ENCODE measurements at places on chromosomes 16 and 17.

DNA sequence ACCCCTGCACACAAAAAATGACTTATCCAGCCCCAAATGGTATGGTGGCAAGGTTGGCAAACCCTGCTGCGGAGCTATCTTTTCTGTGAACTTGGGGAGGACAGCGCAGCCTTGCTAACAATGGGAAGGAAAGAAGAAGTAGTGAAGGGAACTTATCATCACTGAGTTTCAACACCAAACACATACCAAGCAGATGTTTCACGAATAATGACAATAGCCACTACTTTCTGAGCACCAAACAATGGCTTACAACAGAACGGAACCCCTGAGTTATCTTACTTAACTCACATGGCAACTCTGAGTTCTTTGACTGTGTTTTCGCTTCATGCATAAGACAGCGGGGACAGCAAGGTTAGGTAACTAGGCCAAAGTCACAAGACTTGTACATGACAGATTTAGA, 148.9 kb downstream of the XYLT1 start:
- H3K4me3 ChIP-seq, result no peak overlapping the region
- H3K36me3 ChIP-seq, result no peaks in the 10 kb centered on the region
- no peaks in the 10 kb centered on the region for H3K4me1 ChIP-seq
- no peaks in the 10 kb centered on the region for H3K27me3 ChIP-seq
- H3K27ac ChIP-seq, result no peak overlapping the region

GRCh38 chr16:86497551-86498021, 12.7 kb upstream of the FOXF1 start:
- H3K36me3 ChIP-seq, result no peaks in the 10 kb centered on the region
- no peak overlapping the region for H3K27ac ChIP-seq
- DNase-seq, result no peak
- no peak overlapping the region for H3K4me3 ChIP-seq

DNA sequence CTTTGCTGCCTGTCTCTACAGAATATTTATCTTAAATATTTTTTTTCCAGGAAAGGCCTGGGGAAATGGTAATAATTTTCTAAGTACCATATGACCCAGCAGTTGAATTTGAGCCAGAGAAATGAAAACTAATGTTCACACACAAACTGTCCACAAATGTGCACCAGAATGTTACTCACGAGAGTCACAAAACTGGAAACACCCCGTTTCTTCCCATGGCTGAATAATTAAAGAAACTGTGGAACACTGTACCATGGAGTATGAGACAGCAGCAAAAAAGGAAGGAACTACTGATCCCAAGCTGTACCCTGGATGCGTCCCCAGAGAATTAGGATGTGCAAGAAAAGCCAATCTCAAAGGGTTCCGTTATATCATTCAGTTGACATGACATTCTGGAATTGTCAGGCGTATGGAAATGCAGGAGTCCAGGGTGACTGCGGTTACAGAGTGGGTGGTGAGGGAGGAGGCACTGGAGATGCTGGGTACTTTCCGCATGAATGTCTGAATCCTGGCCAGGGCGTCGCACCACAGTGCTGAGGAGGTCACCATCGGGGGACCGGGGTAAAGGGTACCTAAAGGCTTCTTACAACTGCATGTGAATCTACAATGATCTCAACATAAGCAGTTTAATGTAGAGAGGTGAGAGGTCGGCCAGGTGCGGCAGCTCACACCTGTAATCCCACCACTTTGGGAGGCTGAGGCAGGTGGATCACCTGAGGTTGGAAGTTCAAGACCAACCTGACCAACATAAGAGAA, 34.5 kb downstream of the USP22 start:
- no peaks in the 10 kb centered on the region for H3K27me3 ChIP-seq
- DNase-seq, result no peak
- no peak overlapping the region for H3K4me3 ChIP-seq
- H3K36me3 ChIP-seq, result peaks cover 100% of the 10 kb centered on the region
- H3K27ac ChIP-seq, result no peak overlapping the region

DNA sequence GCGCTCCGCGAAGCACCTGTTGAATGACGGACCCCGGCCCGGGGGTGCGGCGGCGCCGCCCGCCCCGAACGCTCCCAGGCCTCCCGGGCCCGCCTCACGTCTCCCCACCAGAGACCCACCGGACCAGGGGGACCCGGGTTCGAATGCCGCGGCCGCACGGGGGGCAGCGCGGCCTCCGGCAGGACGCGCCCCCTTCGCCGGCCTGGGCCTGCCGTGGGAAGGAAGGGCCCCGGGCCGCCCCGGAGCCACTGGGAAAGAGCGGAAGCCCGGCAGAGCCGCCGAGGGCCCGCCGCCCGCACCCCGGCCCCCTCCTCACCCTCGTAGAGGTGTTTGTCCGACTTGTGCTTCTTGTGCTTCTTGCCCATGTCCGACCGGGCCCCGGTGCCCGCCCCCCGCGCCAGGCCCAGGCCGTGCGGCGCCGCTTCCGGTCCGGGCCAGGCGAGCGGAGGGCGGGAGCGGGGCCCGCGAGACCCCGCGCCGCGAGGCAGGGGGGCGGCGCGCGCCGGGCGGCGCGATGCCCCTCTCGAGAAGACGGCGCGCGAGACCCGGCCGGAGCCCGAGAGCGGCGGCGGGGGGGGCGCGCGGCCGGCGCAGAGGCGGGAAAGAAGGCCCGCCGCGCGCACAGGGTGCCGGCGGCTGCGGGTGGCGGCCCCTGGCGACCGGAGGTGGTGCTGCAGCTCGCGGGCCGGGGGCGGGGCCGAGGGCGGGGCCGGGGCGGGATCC, at the start of gene BRD7:
Gene BRD7 (minus strand): TSS at position 579 of the 723 bp plus-strand sequence. CDS start 214 bp downstream, at position 365.
- peak within 1 kb of the TSS; percentile 77 for H3K27ac ChIP-seq
- H3K27me3 ChIP-seq, result peaks cover 3% of the 10 kb centered on the region
- peaks cover 39% of the 10 kb centered on the region for H3K36me3 ChIP-seq
- H3K4me3 ChIP-seq, result peak within 1 kb of the TSS; percentile 85
- peaks cover 51% of the 10 kb centered on the region for H3K4me1 ChIP-seq
- DNase-seq, result peak; percentile 83

- H3K4me3 ChIP-seq, result no peak overlapping the region
- no peaks in the 10 kb centered on the region for H3K36me3 ChIP-seq
- DNase-seq, result no peak
- no peak overlapping the region for H3K27ac ChIP-seq
Measured at GRCh38 chr16:57621521-57622271, 6.7 kb upstream of the ADGRG1 start.

DNA sequence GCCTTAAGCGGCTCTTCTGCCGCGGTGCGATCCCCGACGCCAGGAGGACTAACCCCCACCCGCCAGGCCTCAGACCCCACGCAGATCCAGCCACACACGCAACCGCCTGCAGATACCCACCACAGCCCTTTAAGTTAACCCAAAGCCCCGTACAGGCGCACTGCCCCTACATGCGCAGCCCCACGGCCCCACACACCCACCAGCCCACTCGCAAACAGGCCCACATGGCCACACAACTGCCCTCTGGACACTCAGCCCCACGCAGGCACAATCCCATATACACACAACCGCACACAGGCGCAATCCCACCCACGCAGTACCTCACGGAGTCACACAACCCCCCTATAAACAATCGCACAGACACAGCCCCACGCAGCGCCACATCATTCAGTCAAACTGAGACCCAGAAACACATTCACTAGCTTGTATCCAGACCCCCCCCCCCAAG, 41.7 kb downstream of the RAI1 start:
- no peaks in the 10 kb centered on the region for H3K4me1 ChIP-seq
- peaks cover 50% of the 10 kb centered on the region for H3K36me3 ChIP-seq
- no peaks in the 10 kb centered on the region for H3K27me3 ChIP-seq

DNA sequence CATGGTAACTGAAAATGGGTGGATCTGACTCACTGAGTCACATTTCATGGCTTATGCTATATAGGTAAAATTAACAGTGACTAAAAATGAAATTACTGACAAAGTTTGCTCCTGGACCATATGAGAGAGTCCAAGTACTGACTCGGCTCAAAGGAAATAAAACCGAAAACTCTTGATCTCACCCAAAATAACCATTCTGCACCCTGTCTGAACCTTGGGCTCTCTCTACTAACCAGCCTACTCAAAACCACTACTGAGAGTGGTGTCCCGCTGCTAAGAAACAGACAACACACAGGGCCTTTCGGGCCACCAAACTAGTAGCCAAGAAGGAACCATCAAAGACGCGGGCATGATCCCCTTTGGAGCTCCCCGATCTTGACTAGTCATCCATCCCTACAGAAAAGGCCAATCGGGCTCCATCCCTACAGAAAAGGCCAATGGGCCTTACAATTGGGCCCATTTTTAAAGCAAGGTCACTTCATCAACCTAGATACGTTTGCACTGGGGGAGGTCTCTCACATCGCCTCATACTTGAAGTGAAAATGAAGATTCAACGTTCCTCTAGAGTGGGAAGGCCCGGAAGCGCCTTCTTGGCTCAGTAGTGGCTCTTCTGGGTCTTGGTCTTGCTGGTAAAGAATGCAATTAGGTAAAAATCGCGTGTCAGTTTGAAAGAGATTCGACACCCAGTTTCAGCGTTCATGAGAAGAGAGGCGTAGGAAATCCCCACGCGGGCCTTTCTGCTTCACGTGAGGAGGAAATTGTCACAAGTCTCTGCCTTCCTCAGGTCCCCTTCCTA, 720 bp upstream of the ZPBP2 start:
- peaks cover 10% of the 10 kb centered on the region for H3K4me1 ChIP-seq
- H3K27me3 ChIP-seq, result peaks cover 48% of the 10 kb centered on the region
- H3K36me3 ChIP-seq, result no peaks in the 10 kb centered on the region

GRCh38 chr17:67995570-67996263, 552 bp downstream of the C17orf58 start:
- H3K4me1 ChIP-seq, result peaks cover 33% of the 10 kb centered on the region

- H3K4me3 ChIP-seq, result no peak overlapping the region
- DNase-seq, result no peak
- no peaks in the 10 kb centered on the region for H3K27me3 ChIP-seq
- no peak overlapping the region for H3K27ac ChIP-seq
- H3K4me1 ChIP-seq, result peaks cover 6% of the 10 kb centered on the region
- H3K36me3 ChIP-seq, result no peaks in the 10 kb centered on the region
Measured at GRCh38 chr17:61279476-61280145, 120.0 kb upstream of the TBX2 start.

DNA sequence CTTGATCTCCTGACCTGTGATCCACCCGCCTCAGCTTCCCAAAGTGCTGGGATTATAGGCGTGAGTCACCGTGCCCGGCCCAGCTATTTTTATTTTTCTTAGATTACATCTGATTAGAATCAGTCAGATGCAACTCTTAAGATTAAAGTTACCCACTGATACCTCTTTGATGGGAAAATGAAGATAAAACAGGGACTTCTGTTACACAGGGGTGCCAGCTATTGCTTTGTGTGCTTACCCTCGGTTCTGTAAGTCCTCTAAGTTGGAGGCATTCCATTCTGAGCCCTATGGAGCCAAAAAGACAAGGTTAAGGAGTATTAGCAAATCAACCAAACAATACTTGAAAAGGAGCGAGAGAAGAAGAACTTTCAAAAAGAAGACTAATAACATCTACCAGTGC, 32.6 kb upstream of the CORO6 start:
- no peak for DNase-seq
- H3K36me3 ChIP-seq, result peaks cover 15% of the 10 kb centered on the region
- H3K27ac ChIP-seq, result no peak overlapping the region
- H3K4me3 ChIP-seq, result no peak overlapping the region

- no peaks in the 10 kb centered on the region for H3K27me3 ChIP-seq
- no peaks in the 10 kb centered on the region for H3K36me3 ChIP-seq
- DNase-seq, result no peak
- H3K4me1 ChIP-seq, result peaks cover 6% of the 10 kb centered on the region
- no peak overlapping the region for H3K27ac ChIP-seq
Measured at GRCh38 chr17:61280338-61280737, 119.3 kb upstream of the TBX2 start.

GRCh38 chr16:52573365-52574299, 26.7 kb upstream of the TOX3 start:
- peaks cover 25% of the 10 kb centered on the region for H3K27me3 ChIP-seq
- no peaks in the 10 kb centered on the region for H3K4me1 ChIP-seq
- H3K36me3 ChIP-seq, result no peaks in the 10 kb centered on the region
- H3K27ac ChIP-seq, result no peak overlapping the region

GRCh38 chr17:64572682-64573154, 65.9 kb downstream of the CEP95 start:
- H3K27me3 ChIP-seq, result no peaks in the 10 kb centered on the region
- H3K27ac ChIP-seq, result peak overlapping the region; percentile 47
- DNase-seq, result no peak
- H3K4me1 ChIP-seq, result no peaks in the 10 kb centered on the region

DNA sequence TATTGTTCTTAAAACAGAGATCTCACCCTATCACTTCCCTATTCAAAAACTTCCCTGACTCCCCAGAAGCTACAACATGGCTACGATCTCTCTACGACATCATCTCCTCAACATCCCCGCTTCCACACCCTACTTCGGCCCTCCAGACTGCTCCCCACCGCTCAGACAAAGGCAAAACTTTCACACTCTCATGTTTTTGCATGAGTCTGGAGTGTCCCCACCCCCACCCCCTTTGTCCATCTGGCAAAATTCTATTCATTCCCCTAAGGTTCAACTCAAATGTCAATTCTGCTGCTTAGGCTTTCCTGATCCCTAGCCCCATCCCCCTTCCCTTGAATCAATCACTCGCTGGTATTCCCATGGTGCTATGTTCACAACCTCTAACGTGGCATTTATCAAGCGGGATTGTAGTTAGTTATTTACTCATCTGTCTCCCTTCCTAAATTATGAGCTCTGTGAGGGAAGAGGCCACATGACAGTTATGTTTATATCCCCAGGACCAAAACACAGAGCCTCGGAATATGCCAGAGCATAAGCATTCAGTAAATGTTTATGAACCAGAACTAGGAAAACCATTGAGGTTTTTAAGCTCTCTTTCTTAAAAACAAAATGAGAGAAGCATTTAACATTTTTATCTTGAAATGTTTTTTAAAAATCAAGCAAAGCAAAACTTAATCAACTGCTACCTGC, 55.9 kb downstream of the STX8 start:
- H3K4me3 ChIP-seq, result no peak overlapping the region
- H3K4me1 ChIP-seq, result no peaks in the 10 kb centered on the region
- H3K27ac ChIP-seq, result no peak overlapping the region
- H3K27me3 ChIP-seq, result no peaks in the 10 kb centered on the region
- no peak for DNase-seq
- no peaks in the 10 kb centered on the region for H3K36me3 ChIP-seq

GRCh38 chr16:89395150-89396142, 94.9 kb downstream of the ANKRD11 start:
- no peaks in the 10 kb centered on the region for H3K27me3 ChIP-seq
- no peak for DNase-seq
- H3K4me1 ChIP-seq, result no peaks in the 10 kb centered on the region
- no peak overlapping the region for H3K27ac ChIP-seq
- no peak overlapping the region for H3K4me3 ChIP-seq

- no peaks in the 10 kb centered on the region for H3K4me1 ChIP-seq
- no peaks in the 10 kb centered on the region for H3K36me3 ChIP-seq
- DNase-seq, result no peak
- H3K27me3 ChIP-seq, result peaks cover 6% of the 10 kb centered on the region
- no peak overlapping the region for H3K4me3 ChIP-seq
Measured at GRCh38 chr17:36631022-36631421, 29.6 kb downstream of the MRM1 start.

DNA sequence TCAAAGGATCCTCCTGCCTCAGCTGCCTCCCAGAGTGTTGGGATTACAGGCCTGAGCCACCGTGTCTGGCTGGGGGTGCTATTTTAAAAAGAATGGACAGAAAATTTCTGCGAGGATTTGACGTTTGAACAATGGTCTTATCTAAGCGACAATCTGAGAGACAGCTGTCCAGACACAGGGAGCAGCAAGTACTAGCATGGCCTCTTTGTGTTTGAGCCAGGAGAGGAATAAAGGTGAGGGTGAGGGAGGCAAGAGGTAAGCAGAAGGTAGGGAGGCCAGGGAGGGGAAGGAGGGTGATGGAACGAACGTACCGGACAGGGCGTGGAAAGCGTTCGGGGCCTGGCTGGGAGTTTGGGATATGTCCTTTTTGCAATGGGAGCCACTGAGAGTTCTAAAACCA, 59.2 kb downstream of the PITPNC1 start:
- no peak overlapping the region for H3K27ac ChIP-seq
- DNase-seq, result no peak
- no peaks in the 10 kb centered on the region for H3K27me3 ChIP-seq
- H3K4me1 ChIP-seq, result peaks cover 25% of the 10 kb centered on the region
- no peak overlapping the region for H3K4me3 ChIP-seq
- no peaks in the 10 kb centered on the region for H3K36me3 ChIP-seq

Data from DND-41 (cell line).